ENCODE measurements at places on chromosomes 7 and 10.
A peak's percentile ranks its signal among the peaks of the same experiment; 100 is the strongest.

DNA sequence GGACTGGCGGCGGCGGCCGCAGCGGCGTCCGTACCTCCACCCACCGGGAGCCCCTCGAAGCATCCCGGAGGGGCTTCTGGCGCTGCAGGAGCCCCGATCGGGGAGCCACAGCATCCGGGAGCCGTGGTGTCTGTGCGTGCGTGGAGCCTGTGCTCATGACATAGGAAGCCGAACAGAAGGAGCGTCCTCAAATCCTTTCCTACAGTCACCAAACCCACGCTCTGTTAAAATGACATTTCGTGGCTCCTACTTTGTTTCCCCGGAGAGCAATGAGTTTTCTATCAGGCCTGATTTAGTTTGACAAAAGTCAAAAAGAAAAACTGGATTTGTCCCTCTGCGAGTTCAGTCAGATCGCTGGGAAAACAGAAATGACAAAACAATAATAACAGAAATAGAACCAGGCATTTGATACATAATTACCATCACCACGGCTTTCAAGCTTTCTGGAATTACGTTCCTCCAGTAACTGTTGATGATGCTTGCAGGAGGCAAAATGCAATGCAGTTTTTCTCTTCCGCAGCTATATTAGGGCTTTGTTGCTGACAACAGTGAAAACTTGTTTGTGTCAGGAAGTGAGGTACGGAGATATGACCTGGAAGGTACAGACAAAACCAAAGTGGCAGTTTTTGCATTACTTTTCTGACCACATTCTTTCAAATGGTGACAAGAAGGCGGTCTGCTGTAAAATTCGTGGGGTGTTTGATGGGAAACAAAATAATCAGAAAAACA is 219.3 kb upstream of the MKLN1 start:
- DNase-seq, result no peak

GRCh38 chr10:43151371-43151770 is 13.1 kb downstream of the CSGALNACT2 start:
- DNase-seq, result no peak

DNA sequence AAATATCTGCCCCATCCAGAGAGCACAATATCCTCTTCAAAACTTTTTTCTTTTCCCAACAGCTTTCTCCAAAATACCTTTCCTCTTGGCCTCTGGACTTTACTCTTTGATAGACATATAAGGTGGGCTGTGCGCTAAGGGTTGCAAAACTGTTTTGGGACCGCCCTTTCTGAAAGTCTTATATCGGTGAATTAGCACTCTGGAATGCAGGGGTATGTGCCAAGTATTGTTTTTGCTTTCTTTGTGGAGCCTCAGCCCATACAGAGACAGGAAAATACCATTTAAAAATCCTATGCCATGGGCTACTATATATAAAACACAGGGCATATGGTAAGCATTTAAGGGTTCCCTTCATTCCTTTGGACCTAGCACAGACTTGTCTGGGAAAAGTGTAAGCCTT is 37.7 kb downstream of the PPP1R17 start:
- DNase-seq, result no peak

DNA sequence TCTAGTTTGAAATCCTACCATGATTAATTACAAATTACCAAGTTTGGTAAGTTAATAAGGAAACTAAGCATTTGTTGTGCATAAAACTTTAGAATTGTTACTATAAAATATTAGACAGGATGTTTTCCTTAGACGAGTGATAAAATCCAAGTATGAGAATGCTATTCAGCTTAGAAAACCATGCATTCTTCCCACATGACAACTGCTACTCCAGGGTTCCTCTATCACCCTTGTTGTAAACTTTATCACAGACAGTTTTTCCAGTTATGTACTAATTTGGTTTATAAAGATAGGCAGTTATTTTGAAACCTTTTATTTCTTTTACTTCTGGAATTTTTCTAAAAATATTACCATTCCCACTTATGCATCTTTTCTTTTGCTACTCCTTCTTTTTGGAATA is 52.0 kb downstream of the SIRT1 start:
- DNase-seq, result no peak

DNA sequence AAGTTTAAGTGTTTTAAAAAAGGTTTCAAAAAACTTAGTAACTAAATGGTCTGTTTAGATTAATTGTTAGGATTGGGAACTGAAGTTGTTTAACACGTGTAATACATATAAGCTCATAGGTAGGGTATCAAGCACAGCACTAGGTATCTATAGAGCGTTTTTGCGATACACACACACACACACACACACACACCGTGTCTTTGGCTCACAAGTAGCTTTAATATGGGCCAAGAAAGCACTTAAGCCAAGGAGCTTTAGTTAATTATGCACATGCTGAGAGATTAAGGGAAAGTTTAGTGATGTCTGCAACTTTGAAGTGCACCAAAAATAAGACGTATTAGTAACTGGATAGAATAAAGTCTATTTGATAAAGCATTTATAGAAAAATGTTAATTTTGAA is 93.8 kb upstream of the CNTNAP2 start:
- no peak for DNase-seq

GRCh38 chr10:23613900-23614299 is 175.0 kb downstream of the OTUD1 start:
- DNase-seq, result no peak

GRCh38 chr10:55929291-55929690 is 431.8 kb downstream of the ZWINT start:
- DNase-seq, result no peak

DNA sequence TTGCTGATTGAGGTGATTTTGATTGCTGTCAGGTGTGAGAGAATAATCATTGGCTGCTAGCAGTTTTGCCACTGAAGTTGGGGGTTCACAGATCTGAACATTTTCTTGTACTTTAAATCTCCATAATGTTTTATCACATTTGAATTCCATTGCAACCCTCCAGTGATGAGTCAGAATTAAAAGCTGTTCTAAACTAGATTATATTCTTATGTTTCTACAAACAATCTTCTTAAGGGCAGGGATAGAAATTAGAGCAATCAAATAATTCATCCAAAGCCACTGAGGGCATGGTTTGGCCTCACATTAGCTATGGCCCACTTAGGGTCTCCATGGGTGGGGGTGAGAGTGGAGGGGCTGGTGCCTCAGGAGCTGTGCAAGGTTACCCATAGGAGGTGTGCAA is 53.0 kb upstream of the RPA3 start:
- DNase-seq, result no peak

DNA sequence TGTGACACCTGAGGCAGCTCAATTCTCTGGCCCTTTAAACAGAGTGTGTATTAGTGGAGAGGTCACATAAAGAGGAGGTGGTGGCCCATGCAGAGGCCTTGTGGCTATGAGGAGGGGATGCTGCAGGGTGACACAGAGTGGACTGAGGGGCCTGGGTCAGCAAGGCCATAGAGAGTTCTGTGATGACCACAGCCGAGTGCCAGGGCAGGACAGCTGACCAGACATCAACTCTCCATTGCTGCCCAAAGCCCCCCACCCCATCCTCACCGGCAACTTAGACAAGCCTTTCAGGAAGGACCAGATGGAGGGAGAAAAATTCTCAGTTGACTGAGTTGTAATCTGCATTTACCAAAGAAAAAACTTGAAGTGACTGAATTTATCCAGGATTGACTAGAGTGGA is 378.1 kb downstream of the RPS24 start:
- DNase-seq, result no peak

GRCh38 chr7:16315280-16315679 is 106.1 kb downstream of the CRPPA start:
- no peak for DNase-seq

GRCh38 chr10:123552760-123553554 is 113.2 kb upstream of the GPR26 start:
- no peak for DNase-seq

DNA sequence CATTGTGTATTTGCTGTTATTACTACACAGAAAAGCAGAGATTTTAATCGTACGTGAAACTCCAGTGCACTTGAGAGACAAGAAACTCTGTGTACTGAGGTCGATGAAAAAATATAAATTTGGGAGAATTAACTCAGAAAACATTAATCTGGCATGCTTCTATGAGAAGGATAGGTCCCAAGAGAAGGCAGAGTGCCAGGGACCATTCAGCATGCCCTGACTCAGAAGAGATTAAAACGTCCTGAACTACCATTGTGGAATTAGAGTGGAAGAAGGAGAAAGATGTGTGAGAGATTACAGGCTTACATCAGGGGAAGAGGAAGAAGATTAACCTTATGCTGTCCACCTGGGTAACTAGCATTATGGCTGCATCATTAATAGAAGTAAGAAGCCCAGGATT is 72.4 kb downstream of the REEP3 start:
- DNase-seq, result no peak

DNA sequence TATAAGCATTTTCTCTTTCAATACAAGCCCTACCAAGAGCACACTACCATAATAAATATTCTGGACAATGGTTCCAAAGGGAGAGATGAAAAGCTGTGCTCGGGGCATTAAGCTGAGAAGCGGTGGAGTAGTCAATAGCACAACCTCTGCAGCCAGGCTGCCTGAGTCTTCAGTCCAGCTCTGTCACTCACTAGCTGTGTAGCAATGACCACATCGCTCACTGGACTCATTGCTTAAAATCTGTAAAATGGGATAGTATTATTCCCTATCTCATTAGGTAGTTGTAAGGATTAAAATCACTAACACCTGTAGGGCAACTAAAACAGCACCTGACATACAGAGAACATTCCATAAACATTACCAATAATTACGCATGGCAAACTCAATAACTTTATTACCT is 199.9 kb upstream of the KLF14 start:
- no peak for DNase-seq

DNA sequence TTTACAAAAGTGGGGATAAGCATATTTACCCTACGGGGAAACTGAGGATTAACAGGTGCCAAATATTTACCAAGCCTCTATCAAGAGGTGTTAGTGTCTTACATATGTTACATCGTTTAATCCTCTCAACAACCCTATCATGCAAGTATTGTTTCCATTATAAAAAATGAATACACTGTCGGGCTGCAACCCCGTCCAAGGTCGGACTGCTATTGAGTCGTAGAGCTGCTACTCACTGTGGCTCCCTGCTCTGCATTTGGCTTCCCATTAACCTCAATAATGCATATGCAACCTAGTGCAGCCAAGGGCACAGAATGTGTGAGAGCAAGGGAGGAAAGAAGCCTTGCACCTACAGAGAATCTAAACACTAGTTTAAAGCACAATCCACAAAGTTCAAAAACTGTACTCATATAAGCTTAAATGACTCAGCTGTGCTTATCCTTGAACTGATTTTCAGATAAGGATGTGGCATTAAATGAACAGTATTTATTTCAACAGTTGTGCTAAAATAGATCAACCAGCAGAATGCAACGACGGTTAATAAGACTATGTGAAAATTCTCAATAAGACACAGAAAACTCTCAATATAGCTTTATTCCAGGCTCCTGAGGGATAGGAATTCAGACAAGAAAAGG is 49.9 kb downstream of the UBE2H start:
- DNase-seq, result no peak

- DNase-seq, result no peak
Measured at GRCh38 chr10:121914661-121915060, 13.2 kb downstream of the ATE1 start.

DNA sequence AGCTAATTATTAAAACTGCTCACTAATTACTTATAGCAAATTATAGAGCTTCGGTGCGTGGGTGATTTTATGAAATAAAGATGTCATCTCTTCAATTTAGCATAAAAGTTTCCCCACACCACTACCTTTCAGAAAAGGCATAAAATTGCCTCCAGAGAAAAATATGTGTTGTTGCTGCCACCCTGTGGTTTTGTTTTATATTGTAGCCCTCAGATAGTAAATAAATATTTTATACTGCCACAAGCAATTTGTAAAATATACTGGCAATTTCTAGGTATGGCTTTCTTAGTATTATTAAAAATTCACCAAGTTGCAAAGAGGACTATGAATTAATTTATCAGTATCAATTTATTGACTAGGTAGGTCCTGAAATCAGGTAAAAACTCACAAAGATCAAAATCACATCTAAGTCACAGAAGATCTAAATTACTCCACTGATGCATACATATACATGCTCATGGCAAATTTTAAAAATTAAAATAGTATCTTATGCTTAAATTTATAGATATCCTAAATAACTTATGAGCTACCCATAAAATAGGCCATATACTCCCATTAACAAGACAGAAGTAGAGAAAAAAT is 26.5 kb downstream of the ASNS start:
- peak; percentile 22 for DNase-seq

DNA sequence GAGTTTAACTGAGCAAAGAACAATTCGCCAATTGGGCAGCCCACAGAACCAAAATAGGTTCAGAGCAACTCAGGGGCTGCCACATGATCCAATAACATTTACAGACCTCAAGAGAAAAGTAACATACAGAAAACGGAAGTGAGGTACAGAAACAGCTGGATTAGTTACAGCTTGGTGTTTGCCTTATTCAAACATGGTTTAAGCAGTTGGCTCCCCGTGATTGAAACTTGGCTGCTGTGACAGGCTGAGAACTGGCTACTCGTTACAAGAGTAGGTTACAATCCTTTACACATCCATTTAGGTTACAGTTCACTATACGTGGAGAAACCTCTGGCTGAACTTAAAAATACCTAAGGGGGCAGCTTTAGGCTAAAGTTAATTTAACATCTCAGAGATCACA is 673.1 kb upstream of the PHF14 start:
- DNase-seq, result no peak

DNA sequence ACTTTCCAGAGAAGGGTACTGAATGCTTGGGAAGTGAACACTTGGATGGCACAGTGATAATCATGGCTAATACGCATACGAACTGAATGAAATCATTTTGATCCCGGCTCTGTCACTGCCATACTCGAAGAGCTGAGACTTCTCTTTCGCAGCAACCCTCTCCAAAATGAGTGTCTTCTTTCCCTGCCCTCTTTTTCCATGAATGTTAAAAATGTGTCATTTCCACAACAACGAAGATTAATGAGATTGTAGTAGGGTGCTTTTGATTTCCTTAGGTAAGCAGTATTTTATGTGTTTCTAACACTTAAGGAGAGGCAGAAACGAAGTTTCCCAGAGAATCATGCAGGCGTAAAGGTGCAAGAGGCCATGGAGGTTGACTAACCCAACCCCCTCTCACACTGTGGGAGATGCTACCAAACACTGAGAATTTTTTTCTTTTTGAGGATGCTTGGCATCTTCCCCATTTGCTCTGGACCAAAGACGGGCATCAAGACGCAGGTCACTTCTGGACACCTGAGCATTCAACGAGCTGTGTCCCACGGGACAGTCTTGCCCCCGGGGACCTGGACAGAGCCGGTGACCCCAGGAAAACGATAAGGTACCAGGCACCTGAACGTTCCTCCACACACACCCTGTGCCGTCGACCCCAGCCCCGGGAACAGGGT is 823 bp downstream of the COPG2 start:
- DNase-seq, result no peak

GRCh38 chr10:78657163-78657861 is 411.5 kb upstream of the ZMIZ1 start:
- DNase-seq, result peak; percentile 91

DNA sequence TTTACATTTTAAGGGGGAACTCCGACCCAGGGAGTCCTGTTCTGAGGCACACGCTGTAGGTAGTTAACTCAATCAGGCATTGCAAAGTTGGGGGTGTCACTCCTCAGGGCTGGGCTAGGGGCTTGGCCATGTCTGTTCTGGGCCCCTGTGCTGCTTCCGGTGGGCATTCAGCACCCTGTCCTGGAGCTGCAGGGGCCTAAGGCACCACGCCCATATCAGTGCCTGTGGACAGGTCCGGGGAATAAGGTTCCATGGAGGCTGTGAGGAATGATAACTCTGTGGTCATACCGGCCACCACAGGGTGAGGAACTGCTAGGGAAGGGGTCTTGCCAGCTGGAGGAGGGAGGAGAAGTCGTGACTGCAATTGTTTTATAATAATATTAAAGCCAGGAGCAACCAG is 539.1 kb upstream of the FOXK1 start:
- no peak for DNase-seq

Data from SK-N-DZ (cell line).